ENCODE measurements at places on chromosomes 7 and 10.

- DNase-seq = peak; percentile 36
Observed at GRCh38 chr7:130154501-130155317, 50.5 kb downstream of the TMEM209 start.

GRCh38 chr10:24898501-24898900, 53.9 kb downstream of the PRTFDC1 start:
- DNase-seq = no peak

DNA sequence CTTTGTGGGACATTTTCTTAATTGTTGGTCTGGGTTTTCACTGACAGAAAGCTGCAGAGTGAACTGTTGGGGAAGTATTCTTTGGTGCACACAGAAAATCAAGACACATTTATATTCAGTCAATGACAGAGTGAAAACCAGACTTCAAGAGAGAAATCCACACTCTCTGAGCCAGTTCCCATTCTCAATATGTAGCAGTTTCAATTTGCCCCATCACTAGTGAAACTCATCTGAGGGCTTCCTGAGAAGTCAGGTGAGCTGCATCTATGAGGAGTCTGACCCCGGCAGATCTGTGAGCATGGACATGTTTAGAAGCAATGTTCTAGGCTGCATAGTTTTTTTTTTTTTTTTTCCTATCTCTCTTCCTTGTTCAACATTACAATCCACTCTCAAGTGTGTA, 163.7 kb upstream of the AHR start:
- DNase-seq = peak; percentile 17

DNA sequence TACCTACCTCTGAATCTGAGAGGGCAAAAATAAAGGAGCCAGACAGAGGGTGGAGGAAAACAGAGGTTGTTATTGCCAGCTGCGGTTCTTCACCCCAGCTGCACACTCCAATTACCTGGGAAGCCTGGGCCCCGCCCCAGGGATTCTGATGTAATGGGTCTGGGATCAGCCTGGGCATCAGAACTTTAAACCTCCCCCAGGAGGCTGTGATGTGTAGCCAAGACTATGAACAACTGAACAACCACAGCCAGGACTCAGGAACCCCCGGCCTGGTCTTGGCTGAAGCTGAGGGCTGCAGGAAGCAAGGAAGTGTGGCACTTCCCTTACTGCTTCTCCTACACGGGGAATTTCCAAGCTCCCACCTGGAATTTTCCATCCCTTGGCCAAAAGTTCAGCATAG, 89.3 kb downstream of the HIP1 start:
- peak; percentile 71 for DNase-seq

DNA sequence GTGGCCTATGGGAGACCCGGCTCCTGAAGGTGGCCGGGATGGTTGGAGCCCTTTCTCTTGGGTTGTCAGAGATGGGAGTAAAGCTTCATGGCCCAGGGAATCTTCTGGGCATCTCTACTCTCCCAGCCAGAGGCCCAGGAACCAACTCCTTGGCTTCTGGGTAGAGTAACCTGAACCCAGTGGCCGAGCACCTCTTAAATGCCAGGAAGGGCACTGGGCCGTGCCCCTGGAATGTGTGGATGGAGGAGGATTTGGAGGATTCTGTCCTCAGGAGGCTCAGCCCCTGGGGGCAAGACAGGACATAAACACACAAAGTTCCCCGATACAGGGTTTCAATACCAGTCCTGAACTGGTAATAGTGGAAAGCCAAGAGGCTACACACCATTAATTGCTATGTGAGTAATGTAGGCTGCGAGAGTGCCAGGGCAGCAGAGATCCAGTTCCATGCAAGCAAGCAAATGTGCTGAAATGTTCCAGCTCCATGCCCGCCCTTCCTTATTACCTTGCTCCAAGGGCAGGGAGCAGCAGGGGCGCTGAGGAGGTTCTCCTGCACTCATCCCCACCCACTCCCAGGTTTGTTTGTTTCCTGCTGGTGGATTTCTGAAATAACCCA, 1.2 kb downstream of the PALD1 start:
- DNase-seq = peak; percentile 80

- peak; percentile 8 for DNase-seq
Observed at GRCh38 chr7:27154369-27154768, 2.0 kb upstream of the HOXA3 start.

GRCh38 chr7:138853448-138853847, 55.5 kb upstream of the ATP6V0A4 start:
- DNase-seq = no peak

GRCh38 chr10:121511943-121512342, 86.3 kb downstream of the FGFR2 start:
- DNase-seq = no peak

GRCh38 chr7:158824028-158824427, 5.3 kb downstream of the ESYT2 start:
- DNase-seq = peak; percentile 57

DNA sequence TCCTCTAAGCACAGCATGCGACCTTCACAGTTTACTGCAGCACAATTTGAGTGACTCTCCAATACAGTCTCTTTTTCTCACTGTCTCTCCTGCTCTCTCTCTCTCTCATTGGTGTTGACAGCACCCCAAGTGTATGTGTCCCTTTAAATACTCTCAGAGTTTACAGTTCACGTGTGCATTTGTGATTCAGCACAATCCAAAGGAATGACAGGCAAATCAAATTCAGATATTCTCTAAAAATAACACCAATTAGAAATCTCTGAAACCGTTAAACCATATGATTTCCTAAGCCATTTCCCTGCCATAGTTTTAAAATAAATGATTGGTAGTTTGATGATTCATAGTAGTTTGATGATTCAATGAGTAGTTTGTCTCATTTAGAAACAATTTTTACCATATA, 104.0 kb upstream of the GAD2 start:
- no peak for DNase-seq

GRCh38 chr10:13915710-13916109, 328.9 kb downstream of the PRPF18 start:
- DNase-seq = no peak

DNA sequence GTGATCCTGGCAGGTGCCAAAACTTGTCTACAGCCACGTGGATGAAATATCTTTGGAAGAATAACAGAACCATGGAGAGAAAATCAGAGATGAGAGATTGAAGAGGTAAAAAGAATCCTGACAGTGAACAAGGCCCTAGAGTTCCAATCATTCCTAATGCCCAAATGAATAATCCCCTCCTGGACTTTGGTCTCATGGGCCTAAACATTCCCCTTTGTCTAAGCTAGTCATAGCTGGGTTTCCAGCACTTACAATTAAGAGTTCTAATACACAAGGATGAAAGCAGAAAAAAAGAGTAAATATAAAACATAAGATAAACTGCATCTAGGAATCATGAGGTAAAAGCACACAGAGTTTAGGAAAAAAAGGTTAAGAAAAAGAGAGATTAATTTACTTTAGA, 40.2 kb downstream of the ARHGAP12 start:
- no peak for DNase-seq

DNA sequence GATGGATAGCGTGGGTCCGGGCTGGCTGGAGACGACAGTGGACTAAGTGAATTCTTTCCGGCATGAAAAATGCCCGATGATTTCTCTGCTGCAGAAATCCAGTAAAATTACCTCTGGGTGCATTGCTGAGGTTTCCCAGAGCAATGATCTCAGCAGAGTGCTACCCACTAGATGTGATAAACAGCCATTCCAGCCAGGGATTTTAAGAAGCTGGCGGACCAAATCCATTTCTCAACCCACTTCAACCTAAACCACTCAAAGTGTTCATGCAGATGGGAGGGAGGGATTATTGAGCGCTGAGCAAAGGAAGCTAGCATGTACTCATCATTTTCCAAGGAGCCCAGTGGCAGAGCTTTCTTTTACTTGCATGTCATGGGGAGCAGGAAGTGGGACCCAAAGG, 116.7 kb downstream of the PRKCQ start:
- DNase-seq = no peak

DNA sequence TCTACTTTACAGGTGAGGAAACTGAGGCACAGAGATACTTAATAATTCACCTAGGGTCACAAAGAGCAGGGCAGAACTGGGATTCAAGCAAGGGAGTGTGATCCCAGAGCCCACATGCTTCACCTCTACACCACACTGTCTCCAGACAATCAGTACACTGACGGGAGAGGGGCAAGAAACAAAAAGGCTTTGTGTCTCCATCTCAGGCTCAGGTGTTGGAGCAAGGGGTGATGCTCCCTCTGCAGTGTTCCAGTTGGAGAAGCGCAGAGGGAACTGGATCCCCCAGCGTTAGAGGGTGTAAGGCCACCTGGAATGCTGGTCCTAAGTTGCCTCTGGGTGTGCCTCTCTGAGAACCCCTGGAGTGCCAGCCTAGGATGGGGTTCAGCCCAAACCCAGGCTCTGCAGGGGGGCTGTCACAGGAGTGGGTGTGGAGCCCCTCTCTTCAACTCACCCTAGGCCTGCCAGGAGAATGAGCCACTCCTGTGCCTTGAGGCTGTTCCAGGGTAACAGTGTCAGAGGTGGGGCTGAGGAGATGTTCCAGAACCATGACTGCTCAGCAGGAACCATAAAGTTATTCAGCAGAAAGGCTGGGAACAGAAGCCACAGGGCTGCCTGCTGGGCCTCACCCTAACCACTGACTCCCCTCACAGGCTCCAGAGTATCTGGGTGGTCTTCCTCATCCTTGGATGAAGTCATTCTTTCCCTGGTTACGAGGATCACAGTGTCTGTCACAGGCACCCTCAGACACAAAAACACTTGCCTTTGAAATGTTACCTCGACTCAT, 5.5 kb downstream of the RBP4 start:
- DNase-seq = no peak

- DNase-seq = no peak
Observed at GRCh38 chr7:127943541-127944521, 87.4 kb downstream of the LRRC4 start.

DNA sequence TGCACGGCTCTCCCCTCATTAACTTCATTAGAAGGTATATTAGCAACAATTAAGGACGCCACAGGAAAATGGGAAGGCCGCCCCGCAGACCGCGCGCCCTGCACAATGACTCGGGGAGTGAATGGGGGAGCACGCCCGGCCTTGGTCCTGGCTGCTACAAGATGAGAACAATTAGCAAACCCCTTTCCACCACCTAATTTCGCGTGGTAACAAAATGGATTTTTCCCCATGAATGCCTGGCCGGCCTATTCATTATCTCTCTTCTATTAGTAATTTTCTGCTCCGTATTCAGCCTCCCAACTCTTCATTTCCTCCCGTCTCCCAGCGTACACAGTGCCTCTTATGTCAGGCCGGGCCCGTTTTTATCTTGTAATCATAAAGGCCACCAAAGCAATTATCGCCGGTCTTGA, 346.9 kb downstream of the DNAJB6 start:
- DNase-seq = no peak

DNA sequence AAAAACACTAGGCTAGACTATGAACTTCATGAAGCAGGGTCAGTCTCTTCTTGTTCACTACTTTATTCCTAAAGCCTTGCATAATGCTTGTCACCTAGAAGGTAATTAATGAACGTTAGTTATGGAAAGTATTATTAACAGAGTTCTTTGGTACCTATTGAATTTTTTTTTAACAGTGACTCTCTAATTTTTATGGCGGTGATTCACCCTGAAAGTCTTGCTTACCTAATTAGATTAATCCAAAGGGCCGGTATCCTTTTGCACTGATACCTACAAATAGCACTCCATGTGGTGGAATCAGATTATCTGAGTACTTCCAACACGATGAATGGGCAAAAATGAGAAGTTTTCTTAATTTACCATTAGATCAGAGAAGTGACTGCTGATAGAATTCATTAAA, 31.7 kb downstream of the STAM start:
- no peak for DNase-seq

DNA sequence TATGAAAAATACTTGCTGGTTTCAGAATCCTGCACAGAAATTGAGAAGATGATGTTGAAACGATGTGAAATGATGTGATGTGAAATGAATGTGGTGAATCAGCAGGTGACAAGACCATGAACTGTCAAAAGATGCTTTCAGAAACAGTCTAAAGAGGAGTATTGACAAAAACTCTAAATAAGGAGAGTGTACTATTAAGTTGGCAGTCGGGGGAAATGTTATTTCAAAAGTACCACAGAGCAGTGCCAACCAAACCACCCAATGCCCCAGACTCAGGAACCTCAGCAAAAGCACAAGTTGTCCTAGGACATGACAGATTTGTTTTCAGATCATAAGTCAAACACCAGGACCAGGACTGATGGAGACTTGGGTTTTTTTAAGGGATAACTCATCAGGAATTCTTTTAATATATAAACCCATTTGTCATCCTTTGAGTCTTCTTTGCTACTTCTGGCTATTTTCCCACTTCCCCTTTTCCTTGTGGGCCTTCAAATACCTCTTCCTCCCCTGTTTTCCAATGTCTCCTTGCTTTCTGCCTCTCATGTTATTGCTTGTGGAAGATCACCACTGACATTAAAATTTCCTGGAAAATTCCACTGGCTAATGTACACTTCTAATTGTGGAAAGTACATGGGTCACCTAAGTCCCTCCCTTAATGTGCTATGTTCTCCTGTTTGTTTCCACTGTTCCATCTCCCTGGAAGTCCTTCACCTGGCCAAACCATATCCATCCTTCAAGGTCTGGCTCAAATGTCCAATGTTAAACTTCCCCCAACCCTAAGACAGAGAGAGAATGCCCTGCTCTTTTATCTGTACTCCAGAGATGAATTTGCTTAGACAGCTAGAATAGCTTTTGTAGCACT, 10.2 kb upstream of the PPP1R3C start:
- peak; percentile 45 for DNase-seq

GRCh38 chr10:1650542-1651269, 86.6 kb downstream of the ADARB2 start:
- DNase-seq = no peak

- no peak for DNase-seq
Observed at GRCh38 chr7:17930546-17930945, 9.7 kb downstream of the SNX13 start.

GRCh38 chr7:47576031-47576865, 5.7 kb downstream of the TNS3 start:
- peak; percentile 92 for DNase-seq

DNA sequence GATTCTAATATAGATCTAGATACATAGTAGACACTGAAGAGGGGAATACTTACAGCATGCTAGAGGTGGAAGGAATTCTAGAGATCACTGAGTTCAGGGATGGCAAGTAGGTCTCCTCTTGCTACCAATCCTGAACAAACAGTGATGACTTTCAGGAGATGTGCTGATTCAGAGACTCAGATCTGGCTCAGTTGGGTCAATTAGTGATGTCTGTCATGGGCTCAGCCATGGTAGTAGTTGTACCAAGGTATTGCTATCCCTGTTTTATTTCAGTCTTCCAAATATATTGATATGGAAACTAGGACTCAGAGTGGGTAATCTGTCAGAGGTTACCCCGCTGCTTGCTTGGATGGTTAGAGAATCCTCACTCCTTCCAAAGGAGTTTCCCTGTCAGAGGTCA, 38.5 kb downstream of the UNC5B start:
- DNase-seq = peak; percentile 62

All from osteoblast (primary cell).